ENCODE measurements at places on chromosomes 1 and 21.

DNA sequence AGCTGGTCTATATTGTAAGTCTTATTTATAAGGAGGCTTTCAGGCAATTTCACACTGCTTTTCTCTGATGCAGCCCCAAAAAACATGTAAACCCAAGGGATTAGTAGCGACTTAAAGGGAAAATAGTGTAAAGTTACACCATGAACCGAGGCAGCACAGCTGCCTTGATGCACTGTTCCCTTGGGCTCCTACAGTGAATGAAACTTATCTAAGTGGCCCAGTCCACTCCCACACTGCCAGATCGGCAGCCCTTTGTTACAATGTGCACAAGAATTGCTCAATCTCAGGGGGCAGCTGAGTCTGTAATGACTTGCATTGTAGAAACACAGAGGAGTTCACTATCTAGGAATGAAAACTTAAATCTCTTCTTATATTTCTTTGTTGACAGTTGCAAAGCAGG, 120.8 kb upstream of the ADGRL2 start:
- DNase-seq = no peak

- no peak for DNase-seq
Measured at GRCh38 chr1:95953015-95953414, 719.0 kb downstream of the RWDD3 start.

DNA sequence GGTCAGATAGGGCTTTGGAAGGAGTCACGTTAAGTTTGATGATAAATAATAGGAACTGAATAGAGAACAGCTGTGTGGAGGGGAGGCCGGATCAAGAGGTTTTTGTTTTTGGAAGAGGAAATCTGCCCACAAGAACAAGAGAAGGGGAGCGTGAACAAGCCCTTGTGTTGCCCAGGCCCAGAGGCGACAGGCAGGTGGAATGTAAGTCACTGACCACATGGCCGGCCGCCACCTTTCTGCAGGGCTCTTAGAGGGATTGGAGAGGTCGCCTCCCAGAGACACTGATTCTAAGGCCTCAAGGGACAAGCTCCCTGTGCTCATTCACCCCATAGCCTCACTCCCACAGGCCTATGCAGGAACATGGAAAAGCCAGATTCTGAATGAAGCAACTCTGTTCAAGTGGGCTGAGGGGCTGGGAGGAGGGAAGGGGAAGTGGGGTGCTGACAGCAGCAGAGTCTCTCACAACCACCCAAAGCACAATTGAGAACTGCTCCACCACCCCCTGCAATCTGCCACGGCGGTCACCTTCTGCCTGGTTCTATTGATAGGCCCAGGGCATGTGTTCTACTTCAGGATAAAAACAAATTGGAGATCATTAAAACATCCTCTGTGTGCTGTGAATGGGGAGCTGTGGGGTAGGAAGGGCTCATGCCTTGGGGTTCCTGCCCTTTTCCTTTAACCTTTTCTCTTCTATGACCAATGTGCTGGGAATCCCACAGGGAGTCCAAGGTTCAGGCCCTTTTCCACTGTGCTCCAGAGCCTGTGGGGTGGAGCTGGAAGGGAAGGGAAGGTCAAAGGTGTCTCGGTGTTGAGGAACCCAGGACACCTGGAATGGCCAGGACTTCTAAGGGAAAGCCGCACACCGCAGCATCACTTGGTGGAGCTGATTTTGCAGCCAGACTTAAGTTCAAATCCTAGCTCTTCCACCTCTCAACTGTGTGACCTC, 63.3 kb upstream of the PARP1 start:
- DNase-seq = no peak

- DNase-seq = no peak
Measured at GRCh38 chr1:10473145-10473765, 926 bp upstream of the DFFA start.

DNA sequence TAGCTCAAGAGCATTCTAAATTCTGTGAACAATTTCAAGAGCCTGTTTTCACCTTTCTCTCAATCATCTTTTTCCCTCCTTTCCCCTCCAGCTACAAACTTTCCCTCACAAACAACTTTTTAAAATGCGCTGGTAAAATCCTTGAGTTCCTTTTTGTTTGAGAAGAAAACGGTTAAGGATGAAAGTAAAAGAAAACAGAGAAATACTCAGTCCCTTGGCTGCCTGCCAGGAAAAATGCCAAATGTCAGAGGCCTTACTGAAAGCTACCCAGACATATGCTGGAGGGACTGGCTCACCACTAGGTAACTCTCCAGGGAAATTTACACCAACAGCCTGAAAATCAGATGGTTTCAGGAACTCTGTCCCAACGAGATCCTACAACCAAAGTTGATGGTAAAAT, 11.0 kb upstream of the SERBP1 start:
- DNase-seq = peak; percentile 85

DNA sequence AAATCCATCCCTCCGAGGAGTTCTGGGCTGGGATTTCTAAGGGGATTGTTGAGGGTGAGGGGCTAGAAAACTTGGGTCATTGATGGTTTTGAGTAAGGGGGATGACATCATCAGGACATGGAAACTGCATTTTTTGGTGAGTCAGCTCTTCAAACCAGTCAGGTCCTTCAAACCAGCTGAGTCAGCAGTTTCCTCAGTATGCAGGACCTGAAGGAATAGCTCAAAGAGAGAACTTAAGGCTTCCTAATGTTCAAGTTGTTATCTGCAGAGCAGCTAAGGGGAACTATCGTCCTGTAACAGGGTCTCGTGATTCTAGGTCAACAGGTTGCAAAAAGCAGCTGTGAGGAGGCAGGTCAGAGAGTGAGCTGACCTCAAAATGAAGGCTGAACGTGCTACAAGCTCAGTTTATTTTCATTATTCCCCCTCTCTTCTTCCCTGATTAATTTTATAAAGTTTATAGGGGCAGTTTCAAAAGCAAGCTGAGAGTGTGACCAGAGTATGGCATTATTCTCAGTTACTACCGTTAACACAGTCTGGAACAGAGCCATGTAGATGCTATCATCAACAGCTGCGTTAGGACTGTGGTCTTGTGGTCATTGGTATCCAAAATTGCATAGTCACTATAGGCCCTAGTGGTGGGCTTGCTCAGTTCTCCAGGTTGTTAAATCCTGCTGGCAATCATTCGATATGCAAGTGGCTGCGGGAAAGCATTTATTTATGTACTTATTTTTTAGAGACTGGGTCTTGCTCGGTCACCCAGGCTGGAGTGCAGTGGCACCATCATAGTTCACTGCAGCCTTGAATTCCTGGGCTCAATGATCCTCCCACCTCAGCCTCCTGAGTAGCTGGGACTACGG, 10.7 kb upstream of the SDC3 start:
- DNase-seq = peak; percentile 31

DNA sequence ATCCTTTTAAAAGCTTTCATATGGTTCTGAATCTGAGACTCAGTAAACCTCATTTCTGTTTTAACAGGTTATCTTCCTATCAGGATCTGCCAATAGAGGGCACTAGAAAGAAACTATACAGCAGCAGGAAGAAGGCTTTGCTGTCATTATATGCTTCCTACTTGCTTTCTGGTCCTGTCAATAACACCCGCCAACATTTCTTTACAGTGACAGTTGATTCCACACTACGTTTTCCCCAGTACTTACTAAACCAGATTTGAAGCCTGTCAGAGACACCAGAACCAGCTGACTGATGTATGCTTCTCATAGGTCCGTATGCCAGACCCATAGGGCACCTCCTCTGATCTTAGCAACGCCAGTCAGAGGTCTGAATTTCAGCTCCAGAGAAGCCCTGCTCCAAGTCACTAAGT, 341.0 kb upstream of the NEGR1 start:
- peak; percentile 7 for DNase-seq

- no peak for DNase-seq
Measured at GRCh38 chr1:230517786-230518185, 91.7 kb upstream of the PGBD5 start.

- no peak for DNase-seq
Measured at GRCh38 chr1:11657654-11658053, 3.0 kb downstream of the FBXO44 start.

DNA sequence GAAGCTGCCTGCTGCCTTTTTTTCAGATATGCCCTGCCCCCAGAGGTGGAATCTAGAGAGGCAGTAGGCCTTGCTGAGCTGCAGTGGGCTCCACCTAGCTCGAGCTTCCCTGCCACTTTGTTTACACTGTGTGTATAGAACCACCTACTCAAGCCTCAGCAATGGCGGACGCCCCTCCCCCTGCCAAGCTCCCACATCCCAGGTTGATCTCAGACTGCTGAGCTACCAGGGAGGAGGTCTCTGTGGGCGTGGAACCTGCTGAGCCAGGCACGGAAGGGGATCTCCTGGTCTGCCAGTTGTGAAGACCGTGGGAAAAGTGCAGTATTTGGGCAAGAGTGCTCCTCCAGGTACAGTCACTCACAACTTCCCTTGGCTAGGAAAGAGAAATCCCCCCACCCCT, 65.1 kb downstream of the MSH4 start:
- no peak for DNase-seq

GRCh38 chr1:179142889-179143299, 61.0 kb downstream of the TOR3A start:
- no peak for DNase-seq

GRCh38 chr1:201791051-201791778, 37.7 kb upstream of the IPO9 start:
- no peak for DNase-seq

DNA sequence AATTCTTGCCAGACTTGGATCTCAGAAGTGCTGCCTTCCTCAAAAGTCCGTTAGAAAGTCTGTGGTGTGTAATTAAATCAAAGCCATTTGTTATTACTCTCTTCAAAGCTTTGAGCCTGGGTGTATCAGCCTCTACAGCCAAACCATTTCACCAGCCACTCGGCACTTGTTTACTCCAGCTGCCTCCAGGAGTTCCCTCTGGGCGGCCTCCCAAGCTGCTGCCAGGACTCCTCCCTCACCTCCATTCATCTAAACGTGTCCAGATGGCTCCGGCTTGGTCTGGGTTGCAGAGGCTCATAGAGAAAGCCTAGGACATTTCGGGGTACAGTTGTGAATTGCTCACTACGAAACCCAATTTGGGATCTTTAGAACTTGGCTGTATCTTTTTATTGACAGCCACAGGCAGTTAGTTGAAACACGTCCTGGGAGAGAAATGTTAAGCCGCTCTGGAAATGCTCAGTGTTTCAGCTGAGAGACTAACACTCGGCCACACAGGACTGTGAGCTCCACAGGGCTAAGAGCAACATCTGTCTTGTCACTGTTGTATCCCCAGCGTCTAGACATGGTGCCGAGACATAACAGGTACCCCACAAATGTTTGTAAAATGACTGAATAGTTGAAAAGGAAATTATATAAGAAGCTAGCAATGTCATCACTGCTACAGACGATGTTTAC, 116.9 kb upstream of the NGF start:
- DNase-seq = no peak

GRCh38 chr1:92310185-92310597, 11.3 kb downstream of the RPAP2 start:
- DNase-seq = no peak

DNA sequence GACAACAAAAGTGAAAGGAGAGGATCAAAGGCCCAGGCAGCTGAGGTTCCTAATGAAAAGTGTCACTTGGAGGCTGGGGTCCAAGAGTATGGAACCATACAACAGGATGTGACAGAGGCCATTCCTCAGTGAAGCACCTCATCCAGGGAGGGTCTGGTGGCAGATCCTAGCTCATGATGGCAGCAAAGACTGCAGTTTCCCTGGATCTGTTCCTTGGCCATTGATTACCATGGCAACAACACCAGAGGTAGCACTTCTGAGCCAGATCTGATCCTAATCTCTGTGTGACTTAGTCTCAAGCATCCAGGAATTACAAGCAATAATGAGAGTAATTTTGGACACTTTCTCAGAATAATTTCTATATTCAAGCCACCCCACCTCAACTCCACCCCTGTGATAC, 12.9 kb downstream of the FAM177B start:
- no peak for DNase-seq

GRCh38 chr1:147897789-147898188, 4.8 kb upstream of the GJA8 start:
- DNase-seq = no peak

DNA sequence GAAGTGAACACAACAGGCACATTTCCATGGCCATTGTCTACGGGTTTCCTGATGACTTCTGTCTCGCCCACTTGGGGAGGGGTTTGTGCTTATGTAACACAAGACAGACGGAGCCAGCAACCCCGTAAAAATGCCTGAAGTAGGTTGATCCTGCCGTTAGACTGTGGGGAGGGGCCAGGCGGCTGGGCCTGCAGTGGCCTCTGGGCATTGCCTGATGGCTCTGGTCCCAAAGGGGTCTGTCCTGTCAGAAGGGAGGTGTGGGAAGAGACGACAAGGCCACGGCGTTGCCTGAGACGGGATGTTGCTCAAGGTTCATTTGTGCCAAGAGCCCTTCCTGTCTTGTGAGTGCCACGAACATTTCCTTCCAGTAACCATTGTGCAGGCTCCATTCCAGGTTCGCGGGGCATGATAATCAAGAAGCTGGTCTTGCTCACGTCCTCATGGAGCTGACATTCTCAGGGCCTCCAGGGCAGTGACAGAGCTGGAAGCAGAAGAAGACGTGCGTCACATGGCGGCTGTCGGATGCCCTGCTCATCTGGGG, 44.7 kb downstream of the ABCG1 start:
- no peak for DNase-seq

GRCh38 chr21:31731056-31731856, 662 bp downstream of the SCAF4 start:
- peak; percentile 36 for DNase-seq

- DNase-seq = no peak
Measured at GRCh38 chr1:93659822-93660503, 21.7 kb downstream of the BCAR3 start.

GRCh38 chr1:107048241-107048640, 8.2 kb upstream of the PRMT6 start:
- no peak for DNase-seq

DNA sequence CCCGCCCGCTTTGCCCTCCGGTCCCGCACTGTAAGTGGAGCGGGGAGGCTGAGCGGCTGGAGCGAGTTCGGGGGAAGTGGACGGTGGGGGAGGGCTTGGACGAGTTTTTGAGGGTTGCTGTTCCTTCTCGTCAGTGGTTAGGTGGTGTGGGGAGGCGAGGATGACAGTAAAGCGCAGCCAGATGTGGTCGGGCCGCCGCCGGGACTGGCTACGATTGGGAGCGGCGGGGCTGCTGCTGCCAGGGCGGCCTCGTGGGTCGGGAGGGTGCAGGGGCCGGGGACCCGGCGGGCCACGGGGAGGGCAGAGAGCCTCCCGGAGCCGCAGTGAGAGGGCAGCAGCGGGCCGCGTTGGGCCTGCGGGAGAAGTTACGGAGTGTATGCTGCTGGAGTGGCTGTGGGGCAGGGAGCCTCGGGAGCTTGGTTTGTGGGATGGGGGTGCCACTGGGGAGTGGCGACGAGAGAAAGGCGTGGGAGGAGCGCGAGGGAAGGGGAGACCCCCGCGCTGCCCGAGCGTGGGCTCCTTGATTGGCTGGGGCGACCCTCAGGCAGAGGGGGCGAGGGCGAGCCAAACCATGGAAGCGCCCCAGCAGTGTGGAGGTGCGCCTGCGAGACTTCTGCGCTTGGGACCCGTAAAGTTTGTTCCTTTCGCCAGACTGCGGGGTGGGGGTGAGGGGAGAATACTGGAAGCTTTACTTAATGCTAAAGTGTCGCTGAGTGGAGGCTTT, 2.1 kb downstream of the ADGRL2 start:
- peak; percentile 82 for DNase-seq

- DNase-seq = no peak
Measured at GRCh38 chr1:17612831-17613230, 73.3 kb downstream of the ARHGEF10L start.
